ENCODE measurements at places on chromosomes 12 and 14.

GRCh38 chr12:3352230-3352629 lies 138.8 kb upstream of the PRMT8 start:
- no peak for DNase-seq

DNA sequence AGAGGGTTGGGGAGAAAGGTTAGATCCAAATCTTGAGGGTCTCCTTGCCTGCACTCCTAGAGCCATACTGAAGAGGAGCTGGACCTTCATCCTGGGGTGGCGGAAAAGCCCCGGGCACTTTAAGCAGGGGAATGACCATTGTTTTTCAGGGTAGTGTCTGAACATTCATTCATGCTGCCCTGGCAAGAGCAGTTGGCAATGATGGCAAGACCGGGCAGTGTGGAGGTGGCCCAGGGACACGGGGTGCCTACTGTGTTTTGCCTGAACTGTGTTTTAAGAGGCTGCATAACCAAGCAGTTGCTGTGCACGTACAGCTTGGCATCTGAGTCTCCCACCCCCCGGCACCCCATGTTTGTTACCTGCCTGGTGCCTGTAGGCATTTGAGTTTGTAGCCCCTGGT lies 14.7 kb downstream of the TPCN1 start:
- no peak for DNase-seq

GRCh38 chr12:40152783-40153383 lies 47.0 kb upstream of the SLC2A13 start:
- peak; percentile 18 for DNase-seq

- DNase-seq = no peak
These were observed 874 bp upstream of the RNU6-8 start for GRCh38 chr14:32203928-32204357.

DNA sequence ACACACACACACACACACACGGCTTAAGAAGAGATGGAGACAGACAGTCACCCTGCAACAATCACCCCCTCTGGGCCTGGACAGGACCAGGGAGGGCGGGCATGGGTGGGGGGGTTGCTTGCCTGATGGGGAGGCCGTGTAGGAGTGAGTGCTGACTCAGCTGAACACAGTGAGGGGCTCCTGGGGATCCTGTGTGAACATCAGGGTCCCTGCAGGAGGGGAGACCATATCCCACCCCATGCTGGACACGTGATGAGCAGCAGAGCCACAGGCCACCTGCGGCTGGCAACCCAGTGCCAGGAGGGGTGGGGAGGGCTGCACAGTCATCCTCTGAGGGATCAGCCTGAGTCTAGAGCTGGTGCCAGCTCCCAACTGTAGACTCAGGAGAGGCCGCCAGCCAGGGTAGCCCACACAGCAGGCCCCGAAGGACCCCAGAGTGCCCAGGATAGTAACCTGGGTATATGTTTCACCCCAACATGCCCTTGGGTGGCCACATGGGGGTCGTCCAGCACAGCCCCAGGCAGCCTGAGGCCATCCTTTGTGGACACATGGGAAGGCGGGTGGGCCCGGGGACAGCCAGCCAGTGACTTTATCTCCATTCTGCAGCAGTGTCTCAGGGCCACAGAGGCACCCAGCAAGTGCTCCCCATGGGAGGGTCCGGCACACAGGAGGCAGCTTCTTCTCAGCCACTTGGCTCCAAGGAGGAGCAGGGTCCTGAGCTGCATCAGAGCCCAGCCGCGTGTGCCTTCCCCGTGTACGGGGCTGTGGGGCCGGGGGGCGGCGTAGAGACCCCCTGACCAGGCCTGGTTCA lies 73.7 kb upstream of the SFSWAP start:
- DNase-seq = no peak

DNA sequence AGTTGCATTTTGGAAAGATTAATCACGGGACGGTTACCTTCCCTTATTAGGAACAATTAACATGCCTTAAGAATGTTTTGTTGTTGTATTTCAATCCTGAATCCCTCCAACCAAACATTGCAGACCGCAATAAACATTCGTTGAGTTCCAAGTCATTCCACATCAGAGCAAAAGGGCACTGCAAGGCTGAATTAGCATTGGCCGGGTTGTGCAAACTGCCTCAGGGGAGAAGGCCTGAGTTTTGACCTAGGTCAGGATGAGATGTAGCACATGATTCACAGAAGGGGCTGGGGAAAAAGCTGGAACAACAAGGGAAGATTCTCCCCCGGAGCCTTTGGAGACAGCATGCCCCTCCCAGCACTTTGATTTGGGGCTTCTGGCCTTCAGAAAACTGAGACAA lies 82.1 kb upstream of the BDKRB2 start:
- no peak for DNase-seq

- DNase-seq = no peak
These were observed 77.3 kb upstream of the TMTC2 start for GRCh38 chr12:82609234-82609914.

GRCh38 chr12:120331390-120331789 lies 3.8 kb upstream of the PLA2G1B start:
- no peak for DNase-seq

- no peak for DNase-seq
These were observed 40.8 kb upstream of the CFL2 start for GRCh38 chr14:34755215-34755614.

- DNase-seq = no peak
These were observed 1090.5 kb downstream of the VRK1 start for GRCh38 chr14:97887690-97888089.

- DNase-seq = no peak
These were observed 105.8 kb upstream of the ATXN7L3B start for GRCh38 chr12:74431801-74432200.

DNA sequence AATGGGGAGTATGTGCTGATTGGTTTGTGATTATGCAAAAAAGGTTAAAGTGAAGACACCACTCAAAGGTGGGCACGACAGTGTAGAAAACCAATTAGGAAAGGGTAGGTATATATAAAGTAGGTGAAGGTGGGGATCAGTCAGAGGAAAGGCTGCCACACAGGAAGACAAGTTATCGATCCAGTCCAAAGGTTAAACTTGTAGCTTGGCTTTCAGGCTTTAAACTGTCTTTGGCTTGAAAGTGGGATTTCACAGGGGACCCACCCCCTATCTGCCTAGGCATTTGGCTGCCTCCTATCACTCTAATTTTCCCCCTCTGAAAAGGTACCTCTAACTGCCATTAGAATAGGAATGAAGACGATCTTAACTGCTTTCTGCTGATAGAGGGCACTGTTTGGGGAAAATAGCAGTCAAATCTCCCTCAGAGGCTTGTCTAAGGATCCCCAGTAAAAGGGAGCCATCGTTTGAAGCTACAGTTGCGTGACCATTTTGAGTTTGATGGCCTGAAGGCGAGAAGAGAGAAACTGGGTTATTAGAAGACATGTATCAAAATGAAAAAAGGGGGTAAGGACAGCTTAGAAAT lies 250.2 kb downstream of the GPHN start:
- no peak for DNase-seq

GRCh38 chr12:52910248-52910883 lies 5.5 kb upstream of the KRT8 start:
- DNase-seq = no peak

DNA sequence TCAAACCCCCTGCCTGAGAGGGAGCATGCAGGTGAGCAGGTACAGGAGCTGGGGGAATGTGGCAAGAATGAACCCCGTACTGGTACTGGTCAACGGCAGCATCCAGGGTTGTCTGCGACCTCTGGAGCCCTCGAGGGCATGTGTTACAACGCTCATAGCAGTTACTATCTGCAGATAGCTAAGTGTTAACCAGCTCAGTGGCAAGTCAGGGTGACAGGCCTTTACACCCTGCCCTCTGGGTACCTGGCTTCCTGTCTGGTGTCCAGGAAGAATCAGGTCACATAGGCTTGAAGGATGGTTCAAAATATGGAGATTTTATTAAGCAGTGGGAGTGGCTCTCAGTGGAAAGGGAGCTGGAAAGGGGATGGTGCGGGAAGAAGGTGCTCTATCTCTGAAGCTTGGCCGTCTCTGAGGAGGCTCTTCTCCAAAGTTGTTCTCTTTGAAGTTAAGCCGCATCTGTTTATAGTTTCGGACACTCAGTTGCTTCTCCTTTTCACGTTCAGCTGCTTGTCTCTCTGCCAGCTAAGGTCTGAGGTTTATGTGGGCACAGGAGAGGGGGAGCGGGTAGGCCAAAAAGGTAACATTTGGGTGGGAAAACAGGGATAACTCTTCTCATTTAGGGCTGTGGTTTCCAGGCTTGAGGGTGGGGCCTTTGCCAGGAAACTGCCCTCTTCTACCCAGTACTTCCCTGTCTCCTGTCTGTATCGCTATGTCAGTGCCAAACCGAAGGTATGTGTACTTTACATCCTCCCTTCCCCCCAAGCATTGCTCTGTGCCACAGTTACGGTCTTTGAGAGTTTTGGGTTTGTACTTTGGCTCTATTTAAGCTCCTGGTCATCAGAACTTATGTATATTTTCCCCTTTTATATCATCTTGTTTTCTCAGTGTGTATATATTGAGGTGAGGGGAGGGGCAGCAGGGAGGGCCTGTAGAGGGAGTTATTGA lies 305.8 kb downstream of the RGS6 start:
- DNase-seq = no peak

DNA sequence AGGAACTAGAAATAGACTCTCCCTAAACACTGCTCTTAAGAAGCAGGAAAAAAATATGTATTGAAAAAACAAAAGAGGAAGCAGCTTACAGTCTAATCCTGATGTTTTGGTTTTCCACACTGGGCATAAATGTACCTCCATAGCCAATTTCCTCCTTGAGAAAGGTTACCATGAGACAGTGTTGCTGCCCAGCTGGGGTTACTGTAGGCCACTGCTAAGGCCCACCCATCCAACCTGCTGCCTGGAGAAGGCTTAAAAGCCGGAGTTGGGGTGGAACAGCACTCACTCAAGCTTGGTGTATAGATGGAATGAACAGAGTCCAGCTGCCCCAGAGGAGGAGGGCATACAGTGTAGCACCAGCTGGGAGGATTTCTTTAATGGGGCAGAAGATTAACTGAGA lies 41.1 kb downstream of the ERG28 start:
- DNase-seq = no peak

GRCh38 chr14:35117112-35117511 lies 4.7 kb downstream of the PPP2R3C start:
- DNase-seq = no peak

GRCh38 chr14:37695866-37696265 lies 100.4 kb downstream of the TTC6 start:
- DNase-seq = no peak

DNA sequence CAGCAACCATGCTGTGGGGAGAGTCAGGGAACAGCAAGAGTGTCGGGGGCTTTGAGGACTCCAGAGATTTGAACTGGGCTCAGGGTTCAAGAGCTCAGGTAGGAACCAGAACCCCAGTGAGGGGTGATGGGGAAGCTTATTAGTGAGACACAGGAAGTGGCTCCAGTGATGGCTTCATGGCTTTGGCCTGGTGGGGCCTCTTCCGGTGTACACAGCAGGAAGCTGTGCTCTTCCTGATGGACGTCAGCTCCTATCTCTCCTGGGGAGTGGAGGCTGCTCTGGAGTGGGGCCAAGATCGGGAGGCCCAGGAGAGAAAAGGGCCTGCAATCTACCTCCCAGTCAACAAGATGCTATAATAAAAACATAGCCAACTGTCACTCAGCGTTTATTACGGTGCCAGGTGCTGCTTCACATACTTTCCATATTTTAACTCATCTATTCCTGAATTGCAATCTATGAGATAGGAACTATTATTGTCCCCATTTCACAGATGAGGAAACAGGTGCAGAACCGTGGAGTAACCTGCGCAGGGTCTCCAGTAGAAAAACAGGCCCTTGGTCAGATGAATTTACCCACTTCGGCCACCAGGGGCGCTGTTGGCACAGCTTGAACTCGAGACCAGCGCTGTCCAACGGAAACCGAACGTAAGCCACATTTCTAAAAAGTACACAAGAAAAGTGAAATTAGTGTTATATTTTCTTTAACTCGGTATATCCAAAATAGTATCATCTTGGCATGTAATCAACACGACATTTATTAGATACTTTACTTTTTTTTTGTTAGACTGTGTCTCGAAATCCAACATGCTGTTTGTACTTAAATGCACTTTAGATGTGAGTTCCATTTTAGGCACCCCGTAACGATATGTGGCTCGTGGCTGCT lies 63.6 kb upstream of the DLK1 start:
- peak; percentile 82 for DNase-seq

DNA sequence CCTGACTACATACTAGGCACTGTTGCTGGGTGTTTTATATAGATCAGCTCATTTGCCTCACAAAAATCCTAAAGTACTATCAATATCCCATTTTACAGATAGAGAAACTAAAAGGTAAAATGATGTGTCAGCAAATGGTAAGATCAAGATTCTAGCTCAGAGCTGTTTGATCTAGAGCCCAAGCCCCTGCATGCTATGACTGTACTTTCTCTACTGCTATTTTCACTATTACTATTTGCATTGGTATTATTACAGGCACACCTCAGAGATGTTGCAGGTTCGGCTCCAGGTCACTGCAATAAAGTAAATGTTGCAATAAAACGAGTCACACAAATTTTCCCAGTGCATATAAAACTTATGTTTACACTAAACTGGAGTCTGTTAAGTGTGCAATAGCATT lies 10.9 kb downstream of the ISCU start:
- DNase-seq = no peak

- DNase-seq = peak; percentile 28
These were observed 95.9 kb upstream of the PPP2R5C start for GRCh38 chr14:101665478-101666078.

DNA sequence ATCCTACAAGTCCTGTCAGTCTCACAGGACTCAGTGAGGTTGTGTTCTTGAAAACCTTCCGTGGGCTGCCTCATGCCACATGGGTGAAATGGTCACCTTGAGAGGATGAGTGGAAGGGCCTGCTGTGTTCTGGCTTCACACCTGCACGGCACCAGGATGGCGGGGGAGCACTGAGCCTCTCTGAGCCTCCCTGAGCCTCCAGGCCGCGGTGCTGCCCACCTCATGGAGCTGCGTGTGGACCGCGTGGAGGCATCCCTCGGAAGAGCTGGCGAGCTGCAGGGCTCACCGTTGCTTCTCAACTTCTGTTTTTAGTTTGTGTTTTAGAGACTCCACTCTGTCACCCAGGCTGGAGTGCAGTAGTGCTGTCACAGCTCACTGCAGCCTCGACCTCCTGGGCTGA lies 56.2 kb downstream of the TEAD4 start:
- DNase-seq = no peak

DNA sequence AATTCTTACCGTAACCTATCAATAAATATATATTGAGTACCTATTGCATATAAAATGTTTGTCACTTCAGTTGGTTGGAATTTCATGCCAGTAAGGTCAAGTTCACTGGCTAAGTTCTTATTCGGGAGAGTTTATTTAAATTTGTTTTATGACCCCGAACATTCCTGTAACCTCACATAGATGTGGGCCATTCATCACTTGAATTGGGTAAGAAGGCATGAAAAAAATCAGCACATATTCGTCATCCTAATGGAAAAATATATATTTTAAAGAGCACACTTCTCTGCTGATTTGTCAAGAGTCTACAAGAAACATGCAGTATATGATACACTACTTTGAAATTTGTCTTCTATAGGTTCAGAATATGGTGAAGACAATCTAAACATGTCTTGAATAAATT lies 263.4 kb downstream of the CCDC91 start:
- DNase-seq = no peak

Measured in GM20000 (cell line).